ENCODE measurements at places on chromosomes 3 and 15.
A peak's percentile ranks its signal among the peaks of the same experiment; 100 is the strongest.

DNA sequence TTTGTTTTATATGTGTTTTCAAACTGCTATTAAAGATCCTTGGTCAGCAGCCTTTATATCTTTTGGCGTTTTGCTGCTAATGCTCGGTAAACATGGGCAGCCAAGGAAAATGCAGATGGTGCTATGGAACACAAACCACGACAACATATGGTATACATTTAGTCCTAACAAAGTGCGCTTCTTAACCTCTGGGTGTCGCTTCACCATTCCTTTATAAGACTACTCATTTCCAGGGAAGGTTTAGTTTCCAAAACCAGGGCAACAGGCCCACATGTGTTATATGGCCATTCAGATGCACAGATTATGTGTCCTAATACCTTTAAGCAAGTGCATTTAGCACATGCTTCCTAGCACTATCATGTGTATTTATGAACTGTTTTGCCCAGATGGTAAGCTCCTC lies 14.7 kb downstream of the SHOX2 start:
- no peak for DNase-seq

- DNase-seq: no peak
Observed at GRCh38 chr3:79154865-79155264, 612.9 kb downstream of the ROBO1 start.

- DNase-seq: no peak
Observed at GRCh38 chr3:107590786-107591185, 68.0 kb downstream of the BBX start.

DNA sequence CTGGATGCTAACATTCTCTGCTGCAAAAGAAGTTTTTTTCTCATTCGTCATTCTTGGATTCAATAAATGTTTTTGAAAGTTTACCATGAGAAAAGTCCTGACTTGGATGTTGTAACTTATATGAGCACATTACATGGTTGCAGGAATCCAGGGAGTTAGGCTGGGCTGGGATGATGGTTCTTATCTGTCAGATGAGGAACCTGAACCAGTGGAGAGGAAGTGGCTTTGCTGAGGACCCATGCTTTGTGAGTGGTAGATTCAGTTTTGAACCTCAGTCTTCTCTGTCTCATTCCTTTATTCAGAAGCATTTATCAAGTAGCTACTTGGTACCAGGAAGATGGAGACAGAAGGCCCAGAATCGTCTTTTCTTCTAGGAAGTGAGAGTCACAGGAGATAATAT lies 3.7 kb upstream of the GASK1A start:
- DNase-seq: no peak

DNA sequence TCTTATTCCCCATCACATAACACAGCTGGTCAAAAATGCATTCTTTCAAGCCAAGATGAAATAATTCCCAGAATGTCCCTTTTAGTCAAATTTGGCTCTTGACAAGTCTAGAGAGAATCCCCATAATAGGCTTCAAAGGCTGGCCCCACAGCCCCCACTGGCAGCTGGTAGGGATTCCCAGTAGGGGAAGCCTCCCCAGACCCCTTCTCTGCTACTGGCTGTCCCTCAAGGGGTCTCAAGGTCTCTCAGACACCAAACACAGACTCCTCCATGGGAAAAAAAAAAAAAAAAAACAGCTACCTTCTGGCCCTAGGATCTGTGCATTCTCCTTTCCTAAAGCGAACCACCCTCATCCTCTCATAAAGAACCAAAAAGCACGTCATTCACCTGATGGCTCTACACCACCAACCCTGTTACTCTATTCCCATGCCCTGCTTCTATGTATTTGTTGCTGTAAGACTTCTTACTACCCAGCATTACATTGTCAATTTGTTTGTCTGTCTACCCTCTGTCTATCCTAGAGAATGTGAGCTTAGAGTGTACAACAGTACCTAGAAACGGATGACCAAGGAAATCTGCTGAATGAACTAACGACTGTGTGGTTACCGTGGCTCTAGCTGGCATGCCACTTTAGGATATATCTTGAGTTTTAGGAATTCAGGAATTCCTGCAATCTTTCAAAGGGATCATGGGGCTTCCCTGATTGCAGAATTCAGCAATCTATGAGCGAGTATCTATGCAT lies 164.1 kb upstream of the NSMCE3 start:
- no peak for DNase-seq

DNA sequence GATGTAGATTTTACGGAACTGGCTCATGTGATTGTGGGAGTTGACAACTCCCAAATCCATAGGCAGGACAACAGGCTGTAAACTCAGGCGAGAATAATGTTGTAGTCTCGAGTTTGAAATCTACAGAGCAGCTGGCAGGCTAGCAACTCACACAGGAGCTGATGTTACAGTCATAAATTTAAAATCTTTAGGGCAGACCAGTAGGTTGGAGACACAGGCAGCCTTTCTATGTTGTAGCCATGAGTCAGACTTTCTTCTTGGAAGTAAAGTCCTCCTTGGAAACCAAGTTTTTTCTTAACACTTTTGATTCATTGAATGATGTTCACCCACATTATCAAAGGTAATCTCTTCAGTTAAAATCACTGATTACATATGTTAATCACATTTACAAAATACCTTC lies 89.1 kb upstream of the ALCAM start:
- no peak for DNase-seq

- no peak for DNase-seq
Observed at GRCh38 chr3:152302521-152303021, 33.8 kb downstream of the MBNL1 start.

DNA sequence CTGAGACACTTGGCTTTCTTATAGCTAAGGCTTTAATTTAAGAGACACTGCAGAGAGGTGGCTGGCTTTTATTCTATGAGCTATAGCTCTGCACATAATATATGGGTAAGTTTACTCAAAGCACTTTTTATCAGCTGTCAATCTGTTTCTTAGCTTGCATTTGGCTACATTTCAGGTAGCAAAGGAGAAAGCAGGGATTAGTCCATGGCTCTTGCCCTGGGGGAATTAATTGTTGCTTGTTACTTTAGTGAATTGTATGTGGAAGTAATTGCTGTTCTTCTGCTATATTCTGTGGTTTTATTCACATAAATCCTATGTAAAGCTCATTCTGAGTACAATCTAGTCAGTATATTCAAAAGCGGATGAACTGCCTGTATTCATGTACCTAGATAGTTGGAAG lies 14.4 kb upstream of the CCDC39 start:
- DNase-seq: no peak

DNA sequence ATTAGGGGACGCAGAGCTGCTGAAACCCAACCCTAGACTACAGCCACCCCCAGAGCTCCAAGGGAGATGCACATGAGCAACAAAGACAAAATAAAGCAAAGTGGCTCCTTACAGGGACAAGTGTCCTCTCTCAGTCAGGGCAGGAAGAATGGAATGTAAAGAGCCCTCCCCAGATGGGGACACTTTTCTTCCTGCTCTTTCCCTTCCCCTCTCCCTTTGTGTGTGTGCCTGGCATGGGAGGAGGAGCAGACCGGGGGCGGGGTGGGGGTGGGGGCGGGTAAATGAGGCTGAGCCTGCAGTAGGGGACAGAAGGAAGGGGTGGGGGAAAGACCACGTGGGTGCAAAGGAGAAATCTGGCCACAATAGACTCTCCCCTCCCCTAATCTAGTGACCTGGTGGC lies 37.4 kb downstream of the ACAA1 start:
- no peak for DNase-seq

GRCh38 chr3:64530434-64531049 lies 157.3 kb downstream of the ADAMTS9 start:
- no peak for DNase-seq

- DNase-seq: no peak
Observed at GRCh38 chr15:71228403-71228802, 113.1 kb downstream of the THSD4 start.

DNA sequence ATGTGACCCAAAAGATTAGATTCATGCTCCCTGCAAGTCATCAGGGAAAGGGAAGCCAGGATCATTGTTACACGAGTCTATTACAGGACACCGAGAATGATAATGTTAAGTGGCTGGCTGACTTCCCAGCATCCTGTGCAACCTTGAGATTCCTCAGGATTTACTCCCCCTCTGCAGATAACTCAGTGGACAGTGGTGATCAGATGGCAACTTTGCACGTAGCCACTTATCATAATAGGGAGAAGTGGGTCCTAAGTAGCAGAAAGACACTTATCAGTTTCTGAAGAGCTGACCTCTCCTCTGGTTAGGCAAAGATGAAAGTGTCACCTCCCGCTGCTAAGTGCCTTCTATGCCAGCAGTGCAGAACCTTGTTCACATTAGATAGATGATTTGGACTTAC lies 6.7 kb upstream of the TMPRSS7 start:
- DNase-seq: peak; percentile 74
